Pancreas (tissue), 10 donors: ENCODE measurements at places on chromosomes 3 and 15. TPM values are rescaled to one million over a fixed set of nuclear protein-coding genes. Genes with fewer than 3 reads are reported as not detected.

The KCNH8 gene
- total RNA-seq, result 2.1 TPM

The TAMM41 gene
- 9.5 TPM for total RNA-seq

The IL16 gene
- total RNA-seq, result 1.3 TPM

The IFRD2 gene
- 53.3 TPM for total RNA-seq

The FANCD2OS gene
- total RNA-seq, result not detected

The CACNA2D2 gene
- 1.5 TPM for total RNA-seq

DNA sequence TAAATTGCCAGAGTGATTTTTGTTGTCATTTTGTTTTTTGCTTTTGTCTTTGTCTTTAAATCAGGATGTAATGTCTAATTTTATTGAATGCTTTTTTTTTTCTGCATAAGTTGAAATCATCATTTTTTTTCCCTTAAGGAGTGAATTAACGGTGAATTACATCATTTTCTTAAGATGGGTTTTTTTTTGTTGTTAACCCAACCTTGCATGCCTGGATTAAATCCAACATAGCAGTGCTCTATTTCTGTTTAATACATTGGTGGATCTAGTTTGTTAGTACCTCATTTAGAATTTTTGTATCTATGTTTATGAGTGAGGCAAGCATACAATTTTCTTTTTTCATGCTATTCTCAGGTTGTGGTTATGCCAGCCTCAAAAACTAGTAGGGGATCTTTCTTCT is 186.4 kb upstream of the TMC3 start:
- no peak for DNase-seq

GRCh38 chr15:44092221-44092620 is 102.8 kb downstream of the FRMD5 start:
- no peak for DNase-seq

- no peak for DNase-seq
These were observed 128.9 kb downstream of the ZIC1 start for GRCh38 chr3:147538034-147538433.

- DNase-seq, result no peak
These were observed 62.6 kb upstream of the PRR20G start for GRCh38 chr3:127350172-127351050.

GRCh38 chr15:64156652-64157331 is 5.3 kb downstream of the SNX22 start:
- DNase-seq, result no peak

- DNase-seq, result peak; percentile 24
These were observed 643 bp downstream of the MYO5A start for GRCh38 chr15:52527911-52528563.
